Mesenchymal stem cell (in vitro differentiated cells and primary cell): ENCODE measurements at places on chromosomes 1 and 21.

DNA sequence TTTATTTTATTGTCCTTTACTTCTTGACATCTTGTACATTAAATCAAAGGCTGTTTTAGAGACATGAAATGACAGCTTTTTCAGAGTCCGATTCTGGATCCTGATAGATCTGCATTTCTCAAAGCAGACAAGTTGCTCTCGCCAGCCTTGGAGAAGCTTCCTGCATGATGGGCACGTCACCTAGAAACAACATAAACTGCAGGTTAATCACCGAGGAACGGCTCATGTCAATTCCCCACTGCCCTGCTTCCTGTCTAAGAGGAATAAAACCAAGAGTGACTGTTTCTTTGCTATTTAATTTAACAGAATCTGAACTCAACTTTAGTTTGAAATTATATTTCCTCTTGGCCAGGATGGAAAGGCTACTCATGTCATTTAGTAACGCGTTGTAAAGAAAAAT, 77.0 kb downstream of the RWDD3 start:
- DNase-seq = no peak

DNA sequence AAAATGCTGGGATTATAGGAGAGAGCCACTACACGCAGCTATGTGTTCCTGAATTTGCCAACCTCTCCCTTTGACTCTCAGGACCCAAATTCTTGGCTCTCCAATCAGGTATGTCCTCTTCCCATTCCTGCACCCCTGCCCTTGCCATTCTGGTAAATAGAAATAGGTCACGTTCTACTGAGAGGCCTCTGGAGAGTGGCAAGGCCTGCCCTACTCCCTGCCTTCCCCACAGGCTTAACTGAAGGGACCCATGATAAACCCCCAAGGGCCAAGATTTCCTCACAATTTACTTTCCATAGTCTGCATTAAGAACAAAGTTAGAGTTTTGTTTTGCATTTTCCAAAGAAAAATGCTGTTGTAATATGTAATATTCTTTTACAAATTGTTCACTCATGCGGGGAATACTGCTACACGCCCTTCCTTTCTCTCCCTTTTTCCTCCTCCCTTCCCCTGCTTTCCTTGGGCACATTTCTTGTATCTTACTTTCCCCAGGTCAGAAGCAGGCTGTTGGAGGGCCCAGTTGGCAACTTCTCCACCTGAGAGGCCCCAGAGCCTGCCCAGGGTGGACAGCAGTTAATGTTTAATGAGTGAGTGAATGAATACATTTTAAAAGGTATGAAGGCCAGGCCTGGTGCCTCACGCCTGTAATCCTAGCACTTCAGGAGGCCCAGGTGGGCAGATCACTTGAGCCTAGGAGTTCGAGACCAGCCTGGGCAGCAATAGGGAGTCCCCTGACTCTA, 33.9 kb upstream of the PUM1 start:
- DNase-seq = no peak

DNA sequence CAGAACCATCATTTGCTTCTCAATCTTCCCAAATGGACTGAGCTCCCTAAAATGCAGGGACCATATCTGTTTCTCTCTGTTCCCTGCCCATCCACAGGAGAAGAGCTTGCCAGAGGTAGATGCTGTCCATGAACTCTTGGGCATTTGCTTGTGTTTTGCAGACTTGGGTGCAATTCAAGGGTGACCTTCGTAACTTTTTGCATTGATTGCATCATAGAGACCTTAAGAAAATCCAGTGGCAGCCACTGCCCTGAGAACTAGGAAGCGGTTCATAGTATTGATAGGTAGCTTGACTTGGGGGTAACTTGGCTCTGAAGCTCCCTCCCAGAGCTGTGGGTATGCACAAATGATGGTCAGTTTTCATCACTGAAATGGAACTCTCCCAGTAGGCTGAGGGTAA, 34.3 kb upstream of the EDEM3 start:
- DNase-seq = no peak

DNA sequence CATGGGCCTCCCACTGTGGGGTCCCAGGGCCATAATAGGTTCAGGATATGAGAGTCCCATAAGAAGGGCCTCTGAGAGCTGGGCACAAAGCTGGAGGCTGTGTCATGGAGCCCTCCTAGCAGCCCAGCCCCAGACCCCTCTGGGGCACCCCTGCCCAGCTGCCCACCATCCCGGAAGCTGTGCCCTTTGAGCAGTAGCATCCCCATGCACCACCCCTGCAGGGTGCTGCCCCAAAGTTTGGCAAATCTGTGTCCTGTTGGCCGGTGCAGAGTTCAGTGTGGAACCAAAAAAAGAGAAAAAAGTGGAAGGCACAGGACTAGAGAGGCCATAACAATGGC, 17.6 kb downstream of the TNNT2 start:
- DNase-seq = no peak

GRCh38 chr1:33286451-33287185, 30.3 kb downstream of the ZNF362 start:
- DNase-seq = no peak

- peak; percentile 57 for DNase-seq
Observed at GRCh38 chr1:95116580-95117206, 462 bp upstream of the TLCD4 start.

DNA sequence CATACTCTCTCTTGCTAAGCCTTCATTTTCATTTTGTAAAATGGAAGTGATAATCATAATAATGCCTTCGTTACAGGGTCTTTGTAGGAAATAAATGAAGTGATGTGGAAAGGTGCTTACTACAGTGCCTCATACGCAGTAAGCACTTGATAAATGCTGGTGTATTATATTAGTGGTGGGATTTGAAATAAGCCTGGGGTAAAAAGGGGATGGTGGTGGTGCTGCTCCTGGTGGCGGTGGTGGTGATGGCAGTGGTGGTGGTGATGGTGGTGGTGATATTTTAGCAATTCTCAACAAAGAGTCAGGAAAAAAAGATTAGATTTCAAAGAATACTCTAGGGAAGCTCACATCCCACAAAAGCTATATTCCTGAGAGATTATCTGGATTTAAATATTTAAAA, 35.5 kb upstream of the ATP1B1 start:
- no peak for DNase-seq

DNA sequence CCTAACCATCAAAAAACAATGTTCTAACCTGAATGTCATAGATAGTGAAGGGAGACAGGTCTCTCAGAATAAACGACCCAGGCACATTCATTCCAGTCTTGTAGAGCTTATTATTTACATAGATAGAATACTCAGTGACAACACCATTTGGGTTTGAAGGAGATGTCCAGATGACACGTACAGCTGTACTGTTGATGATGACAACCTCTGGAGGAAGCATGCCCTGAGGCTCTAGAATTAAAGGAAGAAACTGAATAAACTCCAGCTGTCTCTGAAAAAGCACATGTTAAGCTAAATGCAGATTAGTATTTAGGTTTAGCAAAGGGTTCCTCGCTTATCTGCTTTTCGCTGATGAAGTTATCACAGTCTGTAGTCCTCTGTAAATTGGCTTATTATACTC, 277.2 kb downstream of the KCTD3 start:
- DNase-seq = no peak

DNA sequence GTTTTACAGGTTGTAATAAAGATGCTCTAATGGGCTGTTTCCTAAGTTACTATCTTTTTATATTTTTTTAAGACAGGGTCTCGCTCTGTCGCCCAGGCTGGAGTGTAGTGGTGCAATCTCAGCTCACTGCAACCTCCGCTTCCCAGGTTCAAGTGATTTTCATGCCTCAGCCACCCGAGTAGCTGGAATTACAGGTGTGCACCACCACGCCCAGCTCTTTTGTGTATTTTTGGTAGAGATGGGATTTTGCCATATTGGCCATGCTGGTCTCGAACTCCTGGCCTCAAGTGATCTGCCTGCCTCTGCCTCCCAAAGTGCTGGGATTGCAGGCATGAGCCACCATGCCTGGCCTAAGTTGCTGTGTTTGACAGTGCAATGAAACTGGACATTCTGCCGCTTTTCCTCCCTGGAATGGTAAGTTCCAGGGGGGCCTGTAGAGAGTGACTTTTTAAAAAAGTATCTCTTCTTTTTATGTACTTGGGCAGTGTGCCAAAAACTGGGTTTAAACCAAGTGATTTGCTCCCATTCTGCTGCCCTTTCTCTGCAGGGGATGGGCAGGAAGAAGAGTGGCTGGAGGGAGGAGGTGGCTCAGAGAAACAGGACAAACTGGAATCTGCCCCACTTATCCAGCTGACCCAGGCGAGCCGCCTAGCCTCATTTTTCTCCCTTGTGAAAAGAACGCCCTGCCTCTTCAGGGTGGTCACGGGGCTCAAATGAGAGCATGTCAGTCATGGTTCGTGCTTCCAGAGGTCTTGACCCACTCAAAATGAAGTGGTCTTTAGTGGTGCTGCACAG, 2.3 kb downstream of the SLC37A1 start:
- DNase-seq = peak; percentile 77

GRCh38 chr1:208834381-208835096, 590.4 kb upstream of the PLXNA2 start:
- peak; percentile 3 for DNase-seq

DNA sequence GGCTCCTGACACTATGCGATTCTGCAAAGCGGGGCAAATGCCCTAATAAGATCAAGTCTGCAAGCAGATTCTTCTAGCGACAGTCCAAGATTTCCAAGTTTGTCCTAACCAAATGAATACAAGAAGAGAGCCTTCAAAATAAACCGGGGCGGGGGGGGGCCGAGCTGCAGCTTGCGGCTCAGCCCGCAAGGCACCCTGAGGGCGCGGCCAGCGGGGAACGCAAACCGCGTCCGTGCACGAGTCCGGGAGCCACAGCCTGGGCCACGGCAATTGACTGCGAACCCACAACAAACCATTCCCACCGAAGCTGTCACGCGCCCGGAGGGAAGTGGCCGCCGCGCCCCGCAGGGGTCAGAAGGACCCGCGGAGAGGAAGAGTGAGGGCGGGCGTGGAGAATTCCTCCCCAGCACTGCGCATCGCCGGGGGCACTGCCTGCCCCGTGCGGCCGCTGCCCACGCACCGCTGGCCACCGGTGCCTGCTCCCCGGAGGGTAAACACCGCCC, 687 bp downstream of the TGFBR3 start:
- DNase-seq = peak; percentile 47

GRCh38 chr1:15684042-15684461, at the start of gene PLEKHM2:
Gene PLEKHM2, plus strand, starts transcription at chr1:15684320. Its CDS starts 239 bp downstream, at chr1:15684559.
- DNase-seq = peak; percentile 49

DNA sequence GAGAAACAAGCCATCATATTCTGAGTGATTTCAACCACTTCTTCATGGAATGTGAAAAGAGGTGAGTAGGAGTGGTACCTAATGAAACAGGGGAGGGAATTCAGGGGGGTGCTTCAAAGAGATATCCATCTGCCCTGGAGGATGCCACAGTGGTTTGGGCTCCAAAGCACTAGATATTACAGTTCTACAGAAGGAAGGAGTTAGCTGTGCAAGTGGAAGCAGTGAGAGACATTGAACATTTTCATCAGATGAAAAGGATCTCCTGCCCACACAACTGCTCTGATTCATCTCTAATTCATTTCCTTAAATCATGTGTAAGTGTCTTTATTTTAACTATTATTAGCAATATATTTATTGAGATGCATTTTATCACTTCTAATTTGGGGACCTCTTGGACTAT, 2.8 kb upstream of the RGS5 start:
- no peak for DNase-seq

DNA sequence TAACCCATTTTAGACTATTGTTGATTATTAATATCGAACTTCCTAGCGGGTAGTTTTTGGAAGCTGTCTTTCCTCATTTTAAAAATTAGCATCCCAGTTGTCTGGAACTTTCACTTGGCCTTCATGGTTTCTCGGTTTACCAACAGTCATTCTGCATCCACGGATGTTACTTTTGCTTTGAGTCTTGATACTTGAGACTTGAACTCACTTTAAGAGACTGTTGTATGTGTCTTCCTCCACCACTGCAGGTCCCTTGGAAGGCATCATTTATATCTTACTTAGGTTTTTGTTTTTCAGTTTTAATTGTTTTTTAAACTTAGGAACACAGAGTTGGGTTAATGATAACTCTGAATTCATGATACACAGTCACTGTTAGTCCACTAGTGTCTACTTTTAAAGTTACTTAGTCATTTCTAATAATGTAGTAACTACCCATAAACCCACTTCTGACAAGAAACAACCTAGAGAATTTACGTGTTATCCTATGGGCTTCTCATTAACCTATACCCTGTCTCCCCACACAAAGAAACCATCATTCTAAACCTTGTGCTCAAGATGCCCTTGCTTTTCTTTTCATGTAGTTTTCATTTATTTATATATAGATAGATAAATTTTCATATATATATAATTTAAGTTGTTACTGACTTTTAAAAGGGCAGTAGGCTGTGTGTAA, 152.6 kb downstream of the ZP4 start:
- DNase-seq = no peak

DNA sequence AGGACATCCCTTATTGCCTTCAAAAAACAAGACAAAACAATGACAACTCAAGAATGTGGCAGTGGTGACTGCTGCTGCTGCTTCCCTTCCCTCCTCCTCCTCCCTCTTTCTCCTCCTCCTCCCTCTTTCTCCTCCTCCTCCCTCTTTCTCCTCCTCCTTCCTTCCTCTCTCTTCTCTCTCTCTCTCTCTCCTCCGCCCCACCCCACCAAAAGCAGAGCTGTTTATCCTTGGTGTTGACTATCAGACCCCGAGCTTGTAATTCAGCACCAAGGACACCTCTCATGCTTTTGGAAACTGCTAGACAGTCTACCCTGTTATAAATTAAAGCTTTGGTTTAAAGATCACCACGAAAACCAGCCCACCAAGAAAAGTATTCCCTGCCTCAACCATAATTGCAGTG, 72.4 kb upstream of the IFNAR2 start:
- DNase-seq = no peak

DNA sequence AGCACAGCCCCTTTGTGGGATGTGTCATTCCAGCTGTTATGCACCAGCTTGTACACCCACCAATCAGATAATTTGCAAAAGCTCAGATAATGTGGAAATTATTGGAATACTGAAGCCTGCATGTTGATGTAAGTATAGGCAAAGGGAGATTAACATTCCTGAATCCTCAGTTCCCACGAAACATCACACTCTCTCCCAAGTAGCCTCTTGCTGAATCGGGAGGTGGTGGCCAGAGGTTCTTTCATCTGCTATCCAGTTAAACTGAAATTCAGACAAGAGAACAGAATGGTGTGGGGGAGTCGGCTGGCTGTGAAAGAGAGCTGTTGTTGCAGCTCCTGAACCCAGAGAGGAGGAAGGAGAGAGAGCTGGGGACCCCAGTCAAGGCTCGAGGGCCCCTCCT, 170.9 kb downstream of the ZBTB18 start:
- DNase-seq = no peak

GRCh38 chr1:244150071-244150470, 99.0 kb downstream of the ZBTB18 start:
- no peak for DNase-seq
